Suppressor macrophage treated with lipopolysaccharide for 1 hour (primary cell): ENCODE measurements at places on chromosomes 5 and 9.

DNA sequence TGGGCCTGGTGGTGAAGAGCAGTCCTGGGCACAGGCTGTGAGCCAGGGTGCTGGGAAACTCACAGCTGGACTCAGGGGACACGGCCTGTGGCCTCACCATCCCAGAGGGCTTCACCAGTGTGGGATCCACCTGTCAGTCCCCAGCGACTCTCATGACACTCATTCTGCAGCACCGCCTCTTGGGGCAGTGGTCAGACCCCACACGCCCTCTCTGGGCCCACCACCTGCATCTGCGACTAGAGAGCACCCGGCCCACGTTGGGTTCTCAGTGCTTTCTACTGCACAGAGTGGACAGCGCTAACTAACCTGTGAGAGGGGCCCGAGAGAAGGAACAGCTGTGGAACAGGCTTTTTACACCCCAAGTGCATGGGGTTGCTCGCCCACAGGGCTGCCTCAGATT is 45.8 kb upstream of the GARNL3 start:
- DNase-seq, result no peak

DNA sequence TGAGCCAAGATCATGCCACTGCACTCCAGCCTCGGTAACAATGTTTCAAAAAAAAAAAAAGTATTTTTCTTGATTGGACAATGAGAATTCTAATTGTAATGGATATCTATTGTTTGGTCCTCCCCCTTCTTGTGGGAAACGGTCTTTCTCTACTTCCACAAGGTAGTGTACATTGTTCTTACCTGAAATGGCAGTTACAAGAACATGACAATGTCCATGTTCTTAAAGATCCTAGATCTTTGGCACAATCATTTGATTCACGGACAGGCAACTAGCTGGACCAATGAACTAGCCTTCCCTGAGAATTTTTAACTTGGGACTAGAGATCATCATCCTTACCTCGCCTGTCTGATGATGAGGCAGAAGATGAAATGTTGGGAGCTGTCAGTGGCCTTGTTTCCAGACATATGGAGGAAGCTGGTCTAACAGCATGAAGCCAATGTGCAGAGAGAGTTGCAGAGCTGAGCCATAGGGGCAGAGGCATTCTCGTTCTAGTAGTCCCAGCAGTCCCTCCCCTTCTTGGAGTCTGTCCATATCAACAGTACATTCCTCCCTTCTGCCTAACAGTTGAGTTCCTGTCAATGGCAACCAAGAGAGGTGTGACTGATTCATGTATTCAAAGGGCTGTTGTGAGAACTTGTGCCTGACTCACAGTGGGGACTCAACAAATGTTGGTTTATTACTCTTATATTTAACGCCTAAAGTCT is 2.1 kb upstream of the MARCHF6 start:
- no peak for DNase-seq

GRCh38 chr5:126334760-126335159 is 88.4 kb upstream of the GRAMD2B start:
- DNase-seq, result no peak

DNA sequence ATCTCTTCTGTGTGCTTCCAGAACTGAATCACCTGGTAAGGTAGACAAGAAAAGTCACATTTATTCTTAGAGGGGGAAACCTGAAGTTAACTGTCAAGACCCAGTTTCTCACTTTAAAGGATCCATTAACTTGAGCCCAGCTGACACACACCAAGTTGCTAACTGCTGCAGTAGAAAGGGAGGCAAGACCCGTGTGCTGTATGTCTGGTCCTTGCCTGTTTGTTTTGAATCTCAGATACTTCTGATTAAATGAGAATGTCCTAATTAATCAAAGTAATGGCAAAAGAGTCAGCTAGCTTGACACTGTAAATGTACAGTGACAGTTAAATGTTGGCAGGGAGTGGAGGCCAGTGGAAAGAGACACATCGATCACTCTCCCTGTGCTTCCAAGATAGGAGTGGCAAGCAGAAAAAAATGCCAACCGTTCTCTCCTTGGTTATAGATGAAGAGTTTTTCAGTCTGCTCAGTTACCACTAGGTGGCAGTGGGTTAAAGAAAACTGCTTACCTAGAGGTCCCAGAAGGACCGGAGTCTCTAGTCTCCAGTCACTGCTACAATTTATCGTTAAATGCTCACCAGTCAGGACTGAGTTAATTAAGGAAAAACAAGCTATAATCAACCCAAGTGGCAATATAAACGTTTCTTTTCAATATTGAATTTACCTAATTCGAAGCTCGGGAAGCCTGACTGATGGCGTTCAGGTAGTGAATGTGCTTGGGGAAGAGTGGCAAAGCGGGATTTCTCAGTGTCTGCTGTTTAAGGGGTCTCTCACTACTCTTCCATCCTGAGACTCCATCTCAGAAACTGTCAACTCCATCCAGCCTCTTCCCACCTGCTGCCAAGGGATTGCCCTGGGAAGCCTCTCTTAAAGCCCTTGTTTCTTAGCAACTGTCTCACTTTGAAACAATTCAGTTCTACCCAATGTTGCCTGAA is 18.4 kb downstream of the LSM11 start:
- peak; percentile 69 for DNase-seq

DNA sequence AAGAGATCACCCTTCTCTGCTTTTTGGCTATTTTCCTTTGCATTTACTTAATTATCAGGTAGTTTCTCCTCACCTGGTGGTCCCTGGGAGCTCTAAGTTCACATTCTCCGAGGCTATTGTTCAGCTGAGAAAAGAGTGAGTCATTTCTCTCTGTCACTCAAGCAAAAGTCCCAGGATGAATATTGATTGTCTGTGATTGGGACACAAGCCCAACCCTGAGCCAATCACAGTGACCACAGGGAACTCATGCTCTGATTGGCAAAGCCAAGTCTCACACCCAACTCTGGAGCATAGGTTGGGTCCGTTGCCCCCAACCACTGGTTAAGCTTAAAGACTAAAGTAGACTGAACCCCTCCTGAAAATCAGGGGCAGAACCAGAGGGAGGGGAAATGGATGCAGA is 27.8 kb upstream of the FAT2 start:
- no peak for DNase-seq

DNA sequence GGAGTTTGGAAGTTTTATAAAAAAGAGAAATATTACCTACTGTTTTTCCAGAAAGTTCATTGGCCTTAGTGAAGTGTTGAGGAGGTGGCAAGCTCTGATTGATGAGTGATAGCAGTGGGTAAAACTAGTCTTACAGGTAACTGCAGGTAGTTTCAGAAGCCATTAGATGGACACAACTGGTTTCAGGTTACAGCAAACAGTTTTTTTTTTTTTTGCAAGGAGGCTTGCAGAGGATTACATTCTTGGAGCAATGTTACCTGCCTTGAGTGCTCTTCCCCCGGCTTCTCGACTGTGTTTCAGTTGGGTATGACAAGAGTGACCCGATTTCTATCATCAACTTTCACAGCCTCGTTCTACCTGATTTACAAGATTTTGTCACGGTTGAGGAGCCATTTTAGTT is 333.4 kb downstream of the YTHDC2 start:
- DNase-seq, result no peak

DNA sequence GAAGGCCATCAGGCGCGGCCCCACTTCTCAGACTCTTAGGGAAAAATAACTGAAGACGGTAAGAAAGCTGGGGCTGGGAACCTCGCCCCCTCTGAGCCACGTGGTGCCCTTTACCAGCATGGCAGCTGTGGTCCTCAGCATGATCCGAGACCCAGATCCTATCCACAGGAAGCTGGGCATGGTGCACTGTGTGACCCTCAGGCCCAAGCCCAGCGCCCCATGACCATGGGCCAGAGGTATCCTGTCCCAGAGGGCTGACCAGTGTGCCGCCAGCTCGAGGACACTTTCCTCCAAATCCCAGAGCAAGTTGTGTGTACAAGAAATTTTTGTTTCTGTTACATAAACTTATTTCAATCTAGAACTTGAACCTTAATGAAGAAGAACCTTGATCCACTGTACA is 28.1 kb downstream of the TERT start:
- no peak for DNase-seq

GRCh38 chr5:113036826-113037225 is 60.2 kb downstream of the DCP2 start:
- no peak for DNase-seq

- DNase-seq, result no peak
Observed at GRCh38 chr5:139677736-139678613, 29.8 kb downstream of the CXXC5 start.

GRCh38 chr5:39469176-39469575 is 44.4 kb upstream of the DAB2 start:
- DNase-seq, result peak; percentile 64

DNA sequence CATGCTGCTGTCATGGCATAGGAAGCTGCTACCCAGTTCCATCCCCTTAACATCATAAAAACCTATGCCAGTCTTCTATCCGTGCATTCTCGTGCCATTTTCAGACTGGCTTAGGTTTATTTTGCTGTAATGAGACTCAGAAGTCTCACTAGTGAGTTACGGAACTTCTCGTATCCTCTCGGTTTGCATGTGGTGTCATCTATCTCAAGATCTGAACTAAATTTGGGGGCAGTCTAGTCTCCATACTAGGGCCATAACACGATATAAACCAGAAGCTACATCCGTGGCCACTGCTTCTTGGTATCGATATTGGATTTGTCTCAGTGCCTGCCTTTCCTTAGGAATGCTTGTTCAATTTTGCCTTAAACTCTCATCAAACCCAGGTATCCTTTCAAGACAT is 771.2 kb upstream of the CDH10 start:
- DNase-seq, result no peak

- peak; percentile 86 for DNase-seq
Observed at GRCh38 chr9:129595903-129596540, 24.9 kb downstream of the C9orf50 start.

- no peak for DNase-seq
Observed at GRCh38 chr5:172642051-172642409, 967 bp downstream of the NEURL1B start.

DNA sequence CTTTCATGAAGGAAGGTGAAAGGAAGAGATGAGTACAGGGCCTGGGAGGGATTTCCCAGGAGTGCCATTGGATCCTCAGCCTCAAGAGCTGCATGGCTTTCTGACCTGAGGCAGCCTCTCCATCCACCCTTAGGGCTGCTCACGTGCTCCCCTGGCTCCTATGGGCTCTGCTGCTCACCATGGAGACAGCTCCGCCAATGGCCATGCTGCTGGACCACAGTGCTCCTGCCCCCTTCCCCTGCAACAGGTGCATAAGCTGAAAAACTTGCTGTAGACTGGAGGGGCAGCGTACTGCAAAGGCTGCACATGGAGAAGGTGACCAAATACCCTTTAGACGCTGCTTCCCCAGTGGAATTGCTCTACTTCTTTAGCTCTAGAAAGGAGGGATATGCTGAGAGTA is 112.7 kb upstream of the PANK3 start:
- DNase-seq, result no peak

- no peak for DNase-seq
Observed at GRCh38 chr5:117143406-117143805, 568.8 kb upstream of the SEMA6A start.

DNA sequence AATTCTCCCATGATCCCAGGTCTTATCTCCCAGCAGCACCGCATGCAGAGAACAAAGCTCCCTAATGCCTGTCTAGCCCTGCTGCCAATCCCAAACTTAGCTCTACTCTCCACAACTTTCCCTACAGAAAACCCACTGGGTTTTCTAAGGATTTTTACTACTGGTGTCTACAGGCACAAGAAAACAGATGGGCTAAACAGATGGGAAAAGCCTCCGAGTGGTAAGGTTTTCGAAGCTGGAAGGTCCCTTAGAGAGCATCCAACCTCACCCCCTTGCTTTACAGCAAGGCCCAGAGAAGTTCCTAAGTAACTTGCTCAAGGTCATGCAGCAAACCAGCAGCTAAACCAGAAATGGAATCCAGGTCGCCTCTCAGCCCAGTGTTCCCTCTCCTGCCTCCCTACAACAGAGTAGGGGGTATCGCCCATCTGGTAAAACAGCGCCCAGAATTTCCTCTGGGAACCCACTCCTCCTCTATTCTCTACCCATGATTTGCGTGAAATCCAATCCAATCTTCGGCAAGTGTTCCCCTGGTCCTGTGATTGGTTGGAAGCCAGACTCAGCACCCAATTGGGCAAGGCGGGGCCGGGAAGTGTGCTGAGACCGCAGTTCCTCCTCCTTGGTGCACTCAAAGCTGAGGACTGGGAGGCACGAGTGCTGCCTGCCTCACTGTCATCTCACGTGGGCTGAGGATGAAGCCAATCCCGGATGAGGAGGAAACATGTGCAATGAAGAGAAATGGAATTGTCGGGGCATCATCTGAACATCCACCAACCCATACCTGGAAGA is 20.8 kb downstream of the CPLX2 start:
- DNase-seq, result no peak

- no peak for DNase-seq
Observed at GRCh38 chr5:59757442-59757841, 136.1 kb downstream of the PDE4D start.

- no peak for DNase-seq
Observed at GRCh38 chr5:7763621-7764072, 87.3 kb downstream of the CFAP90 start.

GRCh38 chr5:504326-505154 is 19.7 kb downstream of the SLC9A3 start:
- DNase-seq, result no peak

DNA sequence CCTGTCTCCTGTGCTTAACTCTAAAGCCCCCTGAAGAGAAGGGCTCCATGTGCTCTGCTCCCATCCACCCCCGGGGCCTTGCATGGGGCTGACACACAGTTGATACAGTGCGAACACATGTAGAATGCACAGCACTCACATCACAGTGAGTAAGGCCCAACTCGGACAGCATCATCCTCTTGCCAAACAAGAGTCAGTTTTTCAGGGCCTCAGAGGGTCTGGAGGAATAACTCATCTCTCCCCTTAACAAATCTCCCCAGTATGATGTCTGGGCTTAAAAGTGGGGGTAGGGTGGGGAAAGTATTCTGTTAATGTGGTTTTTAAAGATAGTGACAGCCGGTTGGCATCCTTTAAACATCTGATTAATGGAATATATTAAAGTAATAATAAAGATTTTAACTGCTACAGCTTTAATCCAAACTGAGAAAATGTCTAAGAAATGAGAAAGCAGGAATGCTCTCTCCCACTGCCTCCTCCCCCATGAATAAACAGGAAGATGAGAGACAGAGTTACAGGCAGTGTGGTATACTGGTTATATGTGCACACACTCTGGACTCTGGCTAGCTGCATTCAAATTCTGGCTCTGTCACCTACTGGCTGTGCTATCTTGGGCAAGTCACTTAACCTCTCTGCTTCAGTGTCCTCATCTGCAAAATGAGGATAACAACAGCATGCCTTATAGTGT is 22.5 kb downstream of the APBA1 start:
- DNase-seq, result no peak

DNA sequence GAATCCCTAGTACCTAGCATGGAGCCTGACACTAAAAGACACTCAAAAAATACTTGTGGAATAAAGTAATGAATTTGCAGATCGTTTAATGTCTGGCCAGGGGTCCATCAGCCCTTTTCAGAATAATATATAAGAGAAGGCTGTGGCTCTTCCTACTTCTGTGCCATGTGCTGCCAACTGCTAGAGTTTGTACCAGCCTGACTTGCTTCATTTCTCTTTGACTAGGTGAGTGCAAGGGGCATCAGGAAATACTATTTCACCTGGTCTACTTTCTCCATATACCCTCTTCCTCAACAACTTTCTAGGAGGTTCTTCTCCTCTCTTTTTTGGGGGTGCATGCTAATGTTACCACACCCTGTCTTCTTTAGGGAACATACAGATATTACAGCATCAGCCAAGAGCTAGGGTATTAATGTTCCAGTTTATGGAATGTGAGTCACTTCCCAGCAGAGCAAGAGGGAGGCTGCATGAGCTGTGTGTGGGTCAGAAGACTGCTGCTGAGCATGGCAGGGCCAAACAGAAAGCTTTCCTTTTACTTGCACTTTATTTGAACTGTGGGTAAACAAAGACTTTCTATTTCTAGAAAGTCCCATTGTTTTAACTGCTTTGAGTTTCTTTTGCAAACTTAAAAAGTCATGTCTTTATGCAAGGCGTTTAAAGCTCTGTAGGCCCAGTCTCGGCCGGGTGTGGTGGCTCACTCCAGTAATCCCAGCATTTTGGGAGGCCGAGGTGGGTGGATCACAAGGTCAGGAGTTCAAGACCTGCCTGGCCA is 158.9 kb downstream of the ADAMTSL1 start:
- no peak for DNase-seq
